Right renal pelvis (tissue), 4 donors: ENCODE measurements at places on chromosomes 7 and 10. TPM values are rescaled to one million over a fixed set of nuclear protein-coding genes. Genes with fewer than 3 reads are reported as not detected.

FGL2 gene
- 64.2 TPM for polyA plus RNA-seq

ZNF736 gene
- 21.3 TPM for polyA plus RNA-seq

DNAJB9 gene
- polyA plus RNA-seq: 52.6 TPM

MOGAT3 gene
- polyA plus RNA-seq: 1.1 TPM

RELN gene
- polyA plus RNA-seq: 24.5 TPM
